Esophagus mucosa (tissue), 1 donor: ENCODE measurements at places on chromosomes 4 and X. TPM values are rescaled to one million over a fixed set of nuclear protein-coding genes. Genes with fewer than 3 reads are reported as not detected.

GRCh38 chr4:126568652-126569570 is 1063.8 kb upstream of the INTU start:
- ATAC-seq, result no peak

DNA sequence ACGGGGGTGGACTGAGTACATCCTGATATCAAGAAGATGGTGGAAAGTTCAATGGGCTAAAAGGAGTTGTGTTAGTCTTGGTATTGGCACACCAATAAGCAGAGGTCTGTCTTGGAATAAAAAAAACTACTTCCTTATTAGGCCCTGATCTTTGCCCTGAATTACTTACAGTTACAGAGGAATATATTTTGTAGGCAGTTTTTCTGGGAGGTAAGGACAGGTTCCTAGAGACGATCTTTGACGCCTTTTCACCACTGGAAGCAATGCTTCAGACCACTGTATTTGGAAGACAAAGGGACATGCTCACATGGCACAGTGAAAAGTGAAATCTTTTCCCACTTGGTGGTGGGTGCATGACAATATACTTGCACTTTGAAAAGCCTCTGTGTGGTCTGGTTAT is 618 bp upstream of the XK start:
- no peak for ATAC-seq

DNA sequence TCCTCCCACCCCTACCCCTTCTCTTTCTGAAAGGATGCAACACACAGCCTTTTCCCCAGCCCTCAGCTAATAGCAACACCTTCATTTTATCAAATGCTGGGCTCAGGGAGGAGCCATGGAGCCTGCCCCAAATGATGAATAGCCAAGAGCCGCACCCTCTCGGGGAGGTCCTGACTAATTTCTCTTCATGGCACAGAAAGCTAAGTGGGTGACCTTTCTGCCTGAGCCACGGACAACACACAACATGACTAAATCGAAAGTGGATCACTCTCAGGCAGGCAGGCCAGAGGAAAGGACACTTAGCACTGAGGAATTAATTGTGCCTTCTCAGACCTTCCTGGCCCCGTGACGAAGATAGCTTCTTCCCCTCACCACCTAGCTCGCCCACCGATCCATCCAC is 165.1 kb upstream of the RAI2 start:
- ATAC-seq, result no peak

GRCh38 chrX:119402588-119402987 is 3.5 kb downstream of the SLC25A43 start:
- ATAC-seq, result peak; percentile 34

GRCh38 chr4:114998316-114998715 is 115.1 kb downstream of the NDST4 start:
- no peak for ATAC-seq

- ATAC-seq, result no peak
Observed at GRCh38 chr4:138639018-138639741, 376.4 kb upstream of the NOCT start.

GRCh38 chrX:43735957-43736356 is 79.9 kb downstream of the MAOA start:
- ATAC-seq, result no peak

DNA sequence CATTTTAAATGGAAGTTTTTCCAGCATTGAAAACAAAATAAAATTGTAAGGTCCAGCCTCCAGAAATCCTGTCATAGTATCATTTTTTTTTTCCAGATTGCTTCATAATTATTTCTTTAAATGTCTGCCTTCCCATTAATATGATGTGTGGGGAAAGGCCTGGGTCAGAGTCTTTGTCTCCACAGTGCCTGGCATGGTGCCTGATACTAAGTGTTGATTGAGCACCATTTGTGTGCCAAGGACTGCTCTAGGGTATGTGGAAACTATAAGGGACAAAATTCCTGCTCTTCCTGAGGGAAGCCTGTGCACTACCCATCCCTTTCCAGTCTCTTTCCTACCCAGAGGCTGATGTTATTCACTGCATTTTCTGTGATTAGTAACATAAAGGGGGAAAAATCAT is 53.1 kb upstream of the BEND4 start:
- ATAC-seq, result no peak

DNA sequence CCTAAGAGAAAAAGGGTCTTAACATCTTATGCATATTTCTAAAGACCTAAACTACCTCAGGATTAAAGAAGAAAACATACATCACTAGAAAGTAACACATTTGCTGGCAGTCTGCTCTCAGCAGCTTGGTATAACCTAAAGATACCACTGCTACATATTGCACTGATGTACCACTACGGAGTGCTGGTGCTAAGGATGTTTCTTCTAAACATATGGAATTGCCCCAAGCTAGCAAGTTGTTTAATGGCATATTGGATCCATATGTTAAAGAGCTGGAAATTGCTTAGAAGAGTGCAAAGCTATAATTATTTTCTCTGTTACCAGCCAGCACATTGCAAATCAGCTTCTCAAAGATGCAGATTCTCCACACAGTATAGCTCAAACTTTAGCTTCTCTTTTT is 436.5 kb upstream of the GALNTL6 start:
- no peak for ATAC-seq

- no peak for ATAC-seq
Observed at GRCh38 chr4:185987961-185988627, 80.9 kb upstream of the TLR3 start.

- ATAC-seq, result no peak
Observed at GRCh38 chr4:158201876-158202275, 8.4 kb upstream of the TMEM144 start.

Gene AFM
- not detected for total RNA-seq

Gene LUZP4
- total RNA-seq, result not detected

DNA sequence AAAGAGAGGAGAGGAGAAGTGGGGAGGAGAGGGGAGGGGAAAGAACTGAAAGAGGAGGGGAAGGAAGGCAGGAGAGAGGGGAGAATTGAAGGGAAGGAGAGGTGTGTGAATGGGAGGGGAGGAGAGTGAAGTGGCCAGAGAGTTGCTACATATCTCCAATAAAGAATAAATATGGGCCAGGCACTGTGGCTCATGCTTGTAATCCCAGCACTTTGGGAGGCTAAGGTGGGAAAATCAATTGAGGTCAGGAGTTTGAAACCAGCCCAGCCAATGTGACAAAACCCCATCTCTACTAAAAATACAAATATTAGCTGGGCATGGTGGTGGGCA is 482.4 kb downstream of the NAF1 start:
- ATAC-seq, result no peak

GRCh38 chrX:11462136-11462535 is 168.9 kb downstream of the AMELX start:
- ATAC-seq, result no peak

- no peak for ATAC-seq
Observed at GRCh38 chr4:12911750-12912358, 572.3 kb downstream of the RAB28 start.

DNA sequence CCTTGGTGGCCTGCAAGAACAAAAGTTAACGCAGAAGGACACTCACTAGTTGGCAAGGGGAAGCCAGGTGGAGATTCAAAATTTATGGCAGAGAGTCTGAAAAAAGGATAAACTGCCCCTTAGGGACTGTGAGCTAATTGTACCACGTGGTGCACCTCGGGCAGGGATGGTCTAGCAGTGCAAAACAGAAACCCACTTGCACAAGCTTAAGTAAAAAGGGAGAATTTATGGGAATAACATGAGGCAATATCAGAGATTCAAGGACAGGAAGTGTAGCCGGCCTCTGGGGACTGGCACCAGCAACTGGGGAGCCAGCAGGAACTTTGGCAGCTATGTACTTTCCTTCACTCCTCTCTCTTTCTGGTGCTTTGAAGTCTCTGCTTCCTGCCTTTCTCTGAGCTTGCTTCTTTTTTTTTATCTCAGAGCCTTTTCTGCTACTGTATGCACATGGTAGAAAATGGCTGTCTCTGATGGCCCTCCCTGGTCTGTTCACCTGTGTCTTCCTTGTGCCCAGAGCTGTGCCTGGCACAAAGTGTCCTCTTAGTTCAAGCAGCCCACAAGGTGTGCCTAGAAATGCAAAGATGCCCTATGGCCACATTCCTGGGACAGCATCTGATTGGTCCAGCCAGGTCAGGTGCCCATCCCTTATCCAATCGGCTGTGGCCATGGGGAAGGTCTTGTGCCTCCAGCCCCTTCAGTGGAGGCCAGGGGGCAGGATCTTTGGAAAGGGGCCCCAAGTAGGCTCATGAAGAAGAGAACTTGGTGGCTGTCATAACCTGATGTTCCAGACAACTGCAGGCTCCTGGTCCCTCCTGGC is 114.8 kb upstream of the ATP6AP2 start:
- ATAC-seq, result no peak

GRCh38 chr4:138014590-138015288 is 227.4 kb downstream of the SLC7A11 start:
- ATAC-seq, result no peak

Gene POF1B
- total RNA-seq, result 30.9 TPM

GRCh38 chrX:96564595-96564994 is 120.0 kb upstream of the DIAPH2 start:
- no peak for ATAC-seq

DNA sequence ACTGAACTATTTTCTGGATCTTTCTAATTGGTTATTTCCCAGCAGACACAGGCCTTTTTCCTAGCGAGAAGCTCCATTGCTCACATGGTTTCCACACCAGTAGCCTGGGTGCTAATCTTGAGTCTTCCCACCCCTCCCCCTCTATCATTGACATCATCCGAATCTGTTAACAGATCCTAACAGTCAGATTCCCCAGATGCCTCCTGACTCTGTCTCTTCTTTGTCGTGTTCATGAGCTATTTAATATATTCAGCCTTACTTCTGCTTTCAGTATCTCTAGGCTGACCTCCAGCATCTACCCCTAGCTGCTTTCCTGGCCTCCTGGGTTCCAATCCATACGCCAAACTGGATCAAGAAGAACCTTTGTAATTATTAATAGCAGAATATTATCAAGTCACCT is 85.0 kb downstream of the CLNK start:
- no peak for ATAC-seq

GRCh38 chrX:129808829-129809796 is 29.4 kb downstream of the SASH3 start:
- ATAC-seq, result no peak

DNA sequence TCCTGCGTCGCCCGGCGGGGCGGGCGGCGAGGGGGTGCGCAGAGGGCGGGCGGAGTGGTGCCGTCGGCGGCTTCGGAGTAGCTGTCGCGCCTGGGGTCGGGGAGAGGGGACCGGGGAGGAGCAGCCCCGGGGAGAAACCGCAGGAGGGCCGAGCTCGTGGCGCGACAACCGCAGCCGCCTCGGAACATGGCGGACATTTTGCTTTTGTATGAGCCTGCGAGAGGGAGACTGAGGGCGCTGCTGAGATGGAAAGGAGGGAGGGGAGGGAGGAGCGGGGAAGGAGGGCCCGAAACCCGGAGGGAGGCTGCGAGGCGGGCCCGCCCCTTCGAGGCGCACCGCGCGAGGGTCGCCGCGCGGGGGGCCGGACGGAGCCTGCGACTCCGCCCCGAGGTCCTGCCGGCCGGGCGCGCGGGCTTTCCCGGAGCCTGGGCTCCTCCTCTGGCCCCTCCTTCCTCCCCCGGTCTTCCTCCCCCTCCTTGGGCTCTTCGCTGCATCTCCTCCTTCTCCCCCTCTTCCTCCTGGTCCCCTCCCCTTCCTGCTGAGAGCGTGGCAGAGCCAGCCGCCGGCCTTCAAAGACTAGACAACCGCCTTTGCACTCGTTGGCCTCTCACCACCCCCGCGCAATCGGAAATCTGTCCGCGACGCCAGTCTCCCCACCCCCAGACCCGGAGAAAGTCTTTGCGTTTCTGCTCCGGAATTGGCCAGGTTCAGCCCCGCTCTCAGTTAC is 1.1 kb downstream of the INTS6L start:
- peak; percentile 92 for ATAC-seq

Gene HSPA4L
- 35.5 TPM for total RNA-seq

Gene GEMIN8
- 17.4 TPM for total RNA-seq

- ATAC-seq, result no peak
Observed at GRCh38 chr4:4539481-4539880, 2.4 kb downstream of the STX18 start.

DNA sequence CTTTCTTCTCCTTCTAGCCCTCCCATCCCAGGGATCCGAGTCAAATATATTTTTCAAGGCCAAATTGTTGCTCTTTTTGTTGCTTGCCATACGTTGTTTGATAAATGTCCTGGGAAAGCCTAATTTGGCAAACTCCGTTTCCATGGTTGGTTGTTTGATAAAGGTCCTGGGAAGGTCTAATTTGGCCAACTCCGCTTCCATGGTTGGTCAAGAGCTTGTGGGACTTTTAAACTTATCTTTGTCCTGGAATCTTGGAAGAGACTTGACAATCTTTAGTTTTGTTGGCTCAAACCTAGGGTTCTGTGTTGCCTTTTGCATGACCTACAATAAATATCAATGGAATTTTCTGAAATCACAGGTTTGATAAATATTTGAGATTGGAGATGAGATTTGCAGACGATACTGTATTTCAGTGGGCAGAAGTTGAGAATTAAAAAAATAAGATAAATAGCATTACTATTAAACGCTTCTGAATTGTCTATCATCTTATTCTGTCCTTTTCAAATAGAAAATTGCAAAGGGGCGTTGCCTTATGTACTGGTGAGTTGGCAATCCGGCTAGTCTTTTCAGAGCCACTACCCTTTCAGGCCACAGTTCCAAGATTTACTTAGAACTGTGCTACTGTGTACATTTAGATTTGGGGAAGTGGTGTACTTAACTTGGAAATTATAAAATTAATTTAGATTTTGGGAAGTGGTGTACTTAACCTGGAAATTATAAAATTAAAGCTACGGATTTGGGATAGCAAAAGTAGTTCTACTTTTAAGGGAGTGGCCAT is 804 bp downstream of the OSTC start:
- ATAC-seq, result peak; percentile 59

Gene PWWP3B
- 0.04 TPM for total RNA-seq

Gene XKRX
- total RNA-seq, result 3.7 TPM

GRCh38 chrX:152028579-152028978 is 54.1 kb upstream of the GABRE start:
- no peak for ATAC-seq

Gene SEPTIN6
- 5.1 TPM for total RNA-seq

GRCh38 chr4:2666722-2667247 is 89.4 kb downstream of the TNIP2 start:
- no peak for ATAC-seq

DNA sequence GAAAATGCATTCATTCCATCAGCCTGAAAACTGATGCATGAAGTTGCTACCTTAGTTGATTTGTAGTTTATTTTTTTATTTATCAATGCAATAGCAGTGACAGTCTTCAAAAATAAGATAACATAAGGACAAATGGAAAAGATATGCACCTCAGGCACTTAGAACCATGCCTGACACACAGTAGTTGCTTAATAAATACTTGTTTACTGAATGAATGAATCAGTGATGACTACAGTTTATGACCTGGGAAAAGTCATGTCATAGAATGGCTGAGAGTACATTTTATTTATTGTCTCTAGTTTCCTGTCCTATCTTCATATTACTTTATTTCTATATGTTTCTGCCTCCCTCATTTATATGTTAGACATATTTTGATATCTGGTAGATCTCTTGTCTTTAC is 171.8 kb downstream of the TLL1 start:
- peak; percentile 35 for ATAC-seq
